ENCODE measurements at places on chromosomes 4 and X.

DNA sequence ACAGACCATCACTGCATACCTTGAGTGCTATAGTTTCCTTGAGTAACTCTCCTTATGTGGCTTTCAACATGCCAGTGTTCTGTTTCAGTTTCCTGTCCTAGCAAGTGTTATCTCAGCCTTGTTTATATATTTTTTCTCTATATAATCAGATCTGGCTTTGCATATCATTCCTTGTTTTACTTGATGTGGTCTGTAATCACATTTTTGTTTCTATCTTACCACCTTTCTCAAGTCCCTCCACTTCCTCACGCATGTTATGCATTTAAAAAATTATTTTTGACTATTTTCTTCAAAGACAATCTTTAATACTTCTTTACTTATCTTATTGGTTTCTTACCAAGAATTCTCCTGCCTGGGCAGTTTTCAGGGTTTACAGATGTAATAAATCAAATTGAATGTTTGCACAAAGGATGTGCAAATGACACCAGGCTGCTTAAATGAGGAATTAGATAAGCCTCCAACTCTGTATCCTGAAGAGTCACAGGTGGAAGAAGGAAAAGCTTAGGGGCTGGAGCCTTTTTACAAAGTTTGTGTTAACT lies 351.2 kb downstream of the BMPR1B start:
- DNase-seq = no peak

DNA sequence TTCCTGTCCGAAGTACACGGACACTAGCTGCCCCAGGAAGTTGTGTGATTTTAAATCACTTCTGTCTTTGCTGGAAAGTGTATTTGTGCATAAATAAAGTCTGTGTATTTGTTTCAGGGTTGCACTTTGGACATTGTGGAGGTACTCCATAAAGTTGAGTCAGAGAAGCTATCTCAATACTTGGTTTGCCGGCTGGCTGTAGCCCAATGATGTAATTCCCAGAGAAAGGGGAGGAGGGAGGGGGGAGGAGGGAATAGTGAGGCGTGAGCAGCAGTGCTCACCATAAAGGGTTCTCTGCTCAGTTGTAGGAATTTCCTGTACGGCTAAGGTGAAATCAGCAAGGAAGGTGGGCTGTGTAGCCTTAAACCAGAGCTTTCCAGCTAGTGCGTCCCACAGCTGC lies 7.5 kb downstream of the APEX2 start:
- no peak for DNase-seq

DNA sequence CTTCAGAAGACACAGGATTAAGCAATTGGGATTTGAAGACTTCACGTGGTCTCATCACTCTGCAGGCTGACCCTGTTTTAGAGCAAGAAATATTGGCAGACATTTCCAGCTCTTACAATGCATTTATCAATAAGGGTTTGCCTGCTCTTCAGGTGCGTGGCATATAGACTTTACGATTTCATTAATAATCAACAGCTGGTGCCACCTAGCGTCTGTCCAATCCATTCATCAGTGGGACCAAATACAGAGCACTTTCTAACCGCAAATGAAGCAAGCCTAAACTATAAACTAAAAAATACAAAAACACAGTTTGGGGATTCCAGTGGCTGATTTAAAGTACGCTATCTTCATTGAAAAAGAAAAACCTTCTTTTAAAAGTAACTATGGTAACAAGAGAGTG lies 125.4 kb upstream of the DMD start:
- peak; percentile 2 for DNase-seq

DNA sequence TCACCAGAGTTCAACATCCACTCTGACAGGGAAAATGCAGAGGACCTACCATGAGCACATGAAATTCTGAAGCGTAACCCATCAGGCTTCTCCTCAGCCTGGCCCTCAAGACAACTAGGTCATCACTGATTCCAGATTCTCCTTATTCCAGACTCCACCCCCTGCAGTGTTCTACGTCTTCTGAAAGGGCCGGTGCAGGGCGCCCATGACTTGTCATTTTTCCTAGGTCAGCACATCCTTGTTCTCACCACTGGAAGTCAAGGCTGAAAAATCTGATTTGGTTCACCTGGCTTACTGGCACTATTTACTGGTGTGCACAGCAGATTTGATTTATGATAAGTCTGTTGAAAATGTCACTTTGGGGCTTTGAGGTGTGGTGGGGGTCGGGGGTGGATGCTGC lies 140.9 kb upstream of the KLF3 start:
- DNase-seq = no peak

- DNase-seq = no peak
Observed at GRCh38 chr4:86967798-86968197, 33.0 kb downstream of the AFF1 start.

GRCh38 chr4:41957634-41958033 lies 22.4 kb downstream of the TMEM33 start:
- DNase-seq = peak; percentile 34

GRCh38 chr4:183098723-183099536 lies at the start of gene WWC2:
TSS of gene WWC2 (plus strand) at chr4:183099257. CDS start at chr4:183099492, 235 bp downstream.
- peak; percentile 30 for DNase-seq

DNA sequence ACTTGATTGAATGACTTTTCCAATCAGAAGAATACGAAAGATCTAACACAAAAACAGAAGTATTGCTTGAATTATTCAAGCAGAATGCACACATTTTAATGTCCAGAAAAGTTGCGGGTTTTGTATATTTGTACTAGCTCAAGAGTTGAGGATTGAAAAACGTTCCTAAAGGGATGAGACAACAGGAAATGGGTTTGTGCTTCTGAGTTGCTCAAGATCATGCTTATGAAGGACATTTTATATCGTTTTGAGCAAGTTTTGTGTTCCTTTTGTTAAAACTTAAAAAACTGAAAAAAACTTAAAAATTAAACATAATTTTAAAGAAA lies 353 bp upstream of the SMIM10 start:
- DNase-seq = no peak

DNA sequence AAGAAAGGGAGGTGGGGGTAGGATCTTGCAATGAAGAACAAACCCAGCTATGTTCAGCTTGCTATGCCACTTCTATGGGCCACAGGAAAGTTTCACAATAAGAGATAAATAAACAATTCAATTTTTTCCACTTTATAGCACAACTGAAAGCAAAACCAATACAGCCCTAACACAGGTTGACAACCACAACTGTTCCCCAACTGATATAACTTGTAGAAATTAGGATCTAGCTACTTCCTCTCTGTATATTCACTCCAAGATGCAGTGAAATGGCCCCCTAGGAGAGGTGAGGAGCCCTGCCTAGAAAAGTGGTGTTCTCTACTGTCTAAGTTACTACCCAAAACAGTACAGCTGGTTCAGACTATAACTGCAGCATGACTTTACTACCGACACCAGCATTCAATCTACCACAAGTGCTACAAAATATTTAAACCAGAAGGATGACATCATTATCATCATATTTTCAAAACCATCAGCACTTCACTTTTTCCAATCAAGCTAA lies 77.0 kb downstream of the FBXW7 start:
- DNase-seq = peak; percentile 31

- DNase-seq = no peak
Observed at GRCh38 chr4:114192854-114193253, 213.4 kb upstream of the ARSJ start.

DNA sequence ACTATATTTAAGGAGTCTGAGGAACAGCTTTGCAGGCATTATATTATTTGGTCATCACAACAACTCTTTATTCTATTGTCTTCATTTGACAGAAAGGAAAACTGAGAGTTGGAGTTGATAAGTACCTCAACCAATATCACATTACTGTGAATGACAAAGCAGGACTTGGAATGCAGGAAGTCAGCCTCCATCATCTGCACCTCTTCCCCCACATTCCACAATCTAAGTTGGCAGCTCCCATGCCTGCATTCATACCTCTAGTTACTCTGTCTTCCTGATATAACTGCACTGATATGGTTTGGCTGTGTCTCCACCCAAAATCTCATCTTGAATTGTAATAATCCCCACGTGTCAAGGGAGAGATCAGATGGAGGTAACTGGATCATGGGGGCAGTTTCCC lies 356.7 kb downstream of the GALNTL6 start:
- no peak for DNase-seq

GRCh38 chr4:174716986-174717770 lies 111.9 kb downstream of the GLRA3 start:
- DNase-seq = no peak

- DNase-seq = no peak
Observed at GRCh38 chrX:46070421-46070820, 474.8 kb downstream of the ZNF674 start.

DNA sequence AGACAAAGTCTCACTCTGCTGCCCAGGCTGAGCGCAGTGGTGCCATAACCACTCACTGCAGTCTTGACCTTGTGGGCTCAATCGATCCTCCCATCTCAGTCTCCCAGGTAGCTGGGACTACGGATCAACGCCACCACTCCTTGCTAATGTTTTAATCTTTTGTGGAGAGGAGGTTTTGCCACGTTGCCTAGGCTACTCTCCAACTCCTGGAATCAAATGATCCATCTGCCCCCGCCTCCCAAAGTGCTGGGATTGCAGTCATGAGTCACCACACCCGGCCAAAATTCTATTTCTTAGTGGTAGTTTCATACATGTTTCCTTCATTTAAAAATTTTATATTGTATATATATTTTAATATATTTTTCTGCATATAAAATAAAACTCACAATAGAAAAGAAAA lies 125.8 kb upstream of the CLNK start:
- no peak for DNase-seq

GRCh38 chrX:76434103-76434741 lies 6.7 kb downstream of the MAGEE1 start:
- no peak for DNase-seq

- peak; percentile 44 for DNase-seq
Observed at GRCh38 chr4:67779631-67780030, 25.4 kb upstream of the GNRHR start.

DNA sequence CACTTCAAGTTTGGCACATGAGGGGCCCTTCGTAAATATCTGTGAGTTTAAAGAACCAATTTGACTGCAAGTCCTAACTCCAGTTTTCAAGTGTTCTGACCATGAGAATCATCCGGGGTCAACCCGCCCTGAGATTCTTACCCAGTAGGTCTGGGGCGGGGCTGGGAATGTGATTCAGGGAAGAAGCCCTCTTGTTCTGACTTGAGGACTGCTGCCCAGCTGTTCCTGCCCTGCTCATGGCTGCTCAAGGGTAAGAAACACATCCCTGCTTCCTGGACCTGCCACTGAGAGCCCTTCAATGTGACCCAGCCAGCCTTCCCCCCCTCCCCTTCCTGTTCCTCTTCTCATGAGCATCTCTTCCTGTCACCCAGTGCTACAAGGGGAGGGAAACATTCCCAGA lies 92.7 kb upstream of the PGRMC2 start:
- no peak for DNase-seq

GRCh38 chrX:47817421-47817820 lies 19.3 kb upstream of the ZNF81 start:
- DNase-seq = no peak

DNA sequence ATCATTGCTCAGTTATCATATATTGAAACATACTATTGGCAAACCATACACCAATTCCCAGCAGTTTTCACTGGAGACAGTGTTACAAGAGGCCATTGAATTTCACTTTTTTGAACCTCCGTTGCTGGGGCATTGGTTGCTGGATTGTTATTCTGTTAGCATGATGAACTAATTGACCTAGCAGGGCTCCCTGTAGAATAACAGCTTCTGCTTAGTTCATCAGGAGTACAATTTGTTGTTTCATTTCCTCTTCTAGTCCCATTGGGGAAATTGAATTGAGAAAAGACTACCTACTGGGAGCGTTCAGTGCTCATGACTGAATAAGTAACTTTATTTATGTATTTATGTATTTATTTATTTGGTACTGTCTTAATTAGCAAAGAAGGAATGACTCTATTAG lies 151.6 kb downstream of the SLIT2 start:
- no peak for DNase-seq

DNA sequence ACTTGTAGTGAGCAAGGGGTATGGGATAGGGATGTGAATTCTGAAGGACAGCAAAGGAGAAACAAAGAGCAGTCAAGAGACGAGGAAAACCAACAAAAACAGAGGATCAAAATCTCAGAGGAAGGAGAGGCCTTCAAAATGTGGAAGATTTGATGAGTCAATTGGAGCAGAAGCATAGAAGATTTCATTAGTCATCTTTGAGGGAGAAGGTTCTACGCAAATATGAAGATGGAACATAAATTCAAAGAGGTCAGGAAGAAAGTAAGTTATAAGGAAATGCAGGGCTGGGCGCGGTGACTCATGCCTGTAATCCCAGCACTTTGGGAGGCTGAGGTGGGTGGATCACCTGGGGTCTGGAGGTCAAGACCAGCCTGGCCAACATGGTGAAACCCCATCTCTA lies 35.4 kb downstream of the MID2 start:
- no peak for DNase-seq

GRCh38 chrX:147875866-147876596 lies 35.7 kb upstream of the FMR1 start:
- DNase-seq = no peak

All from activated CD4-positive, alpha-beta T cell treated with anti-CD3 and anti-CD28 coated beads, Interleukin-10, Interleukin-2, amounts not matched to agents 100 ng/mL and 50 ng/mL, durations not matched to agents 16 hours and 8 hours (primary cell).